Heart right ventricle (tissue), 16 donors: ENCODE measurements at places on chromosomes 2 and 18. TPM values are rescaled to one million over a fixed set of nuclear protein-coding genes. Genes with fewer than 3 reads are reported as not detected.

GRCh38 chr18:78994531-78994930, 14.9 kb downstream of the SALL3 start:
- no peak for DNase-seq

DNA sequence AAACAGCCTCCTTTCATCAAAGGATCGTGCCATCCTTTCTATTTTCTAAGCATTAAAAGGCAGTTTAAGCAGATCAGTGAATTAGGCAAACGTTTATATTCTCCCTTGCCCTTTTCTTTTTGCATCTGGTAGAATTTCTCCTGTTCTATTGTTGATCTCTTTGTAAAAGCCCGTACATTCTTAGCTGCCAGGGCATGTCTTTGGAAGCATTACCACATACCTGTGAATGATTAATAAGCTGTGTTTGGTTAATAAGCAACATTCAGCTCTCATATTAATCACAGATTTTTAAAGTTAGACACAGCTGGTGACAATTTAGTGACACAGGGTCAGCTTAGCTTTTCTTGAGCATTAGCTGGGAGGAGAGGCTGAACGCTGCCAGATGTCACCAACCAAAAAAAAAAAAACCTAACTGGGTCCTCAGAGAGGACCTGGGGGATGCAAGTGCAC, 33.8 kb upstream of the CYP1B1 start:
- DNase-seq, result no peak

DNA sequence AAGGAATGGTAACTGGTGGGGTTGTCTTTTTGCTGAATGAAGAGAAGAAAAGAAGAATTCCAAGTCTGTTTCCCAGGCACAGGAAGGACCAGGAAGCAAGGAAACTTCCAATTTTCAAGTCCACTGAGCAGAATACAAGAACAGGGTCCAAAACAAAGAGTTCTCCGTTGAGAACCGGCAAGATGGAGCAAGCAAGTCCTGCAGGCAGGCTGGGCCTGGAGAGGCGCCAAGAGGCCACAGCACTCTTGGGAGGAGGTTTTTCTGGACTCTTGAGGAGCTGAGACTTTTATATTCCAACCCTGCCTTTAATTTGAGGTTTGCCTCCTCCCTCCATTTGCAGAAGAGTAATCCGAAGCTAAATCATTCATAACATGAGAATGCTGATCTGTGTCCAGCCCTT, 224.5 kb downstream of the IKZF2 start:
- peak; percentile 18 for DNase-seq

DNA sequence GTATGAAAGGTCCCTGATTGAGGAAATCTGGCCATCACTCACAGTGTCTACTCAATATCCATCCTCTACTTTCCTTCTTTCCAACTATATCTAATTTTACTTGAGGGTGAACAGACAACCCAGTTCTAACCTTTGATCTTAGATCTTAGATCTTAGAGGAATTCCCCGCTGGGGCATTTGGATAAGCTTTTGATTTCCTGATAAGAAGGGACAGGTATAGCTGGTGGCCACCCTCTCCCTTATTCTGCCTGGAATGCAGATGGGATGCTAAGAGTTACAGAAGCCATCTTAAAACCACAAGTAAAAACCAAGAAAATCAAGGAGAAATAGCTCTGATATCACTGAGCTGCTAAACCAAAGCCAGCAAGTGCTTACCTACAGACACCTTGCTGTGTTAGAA, 77.2 kb upstream of the ACSL3 start:
- DNase-seq, result no peak

DNA sequence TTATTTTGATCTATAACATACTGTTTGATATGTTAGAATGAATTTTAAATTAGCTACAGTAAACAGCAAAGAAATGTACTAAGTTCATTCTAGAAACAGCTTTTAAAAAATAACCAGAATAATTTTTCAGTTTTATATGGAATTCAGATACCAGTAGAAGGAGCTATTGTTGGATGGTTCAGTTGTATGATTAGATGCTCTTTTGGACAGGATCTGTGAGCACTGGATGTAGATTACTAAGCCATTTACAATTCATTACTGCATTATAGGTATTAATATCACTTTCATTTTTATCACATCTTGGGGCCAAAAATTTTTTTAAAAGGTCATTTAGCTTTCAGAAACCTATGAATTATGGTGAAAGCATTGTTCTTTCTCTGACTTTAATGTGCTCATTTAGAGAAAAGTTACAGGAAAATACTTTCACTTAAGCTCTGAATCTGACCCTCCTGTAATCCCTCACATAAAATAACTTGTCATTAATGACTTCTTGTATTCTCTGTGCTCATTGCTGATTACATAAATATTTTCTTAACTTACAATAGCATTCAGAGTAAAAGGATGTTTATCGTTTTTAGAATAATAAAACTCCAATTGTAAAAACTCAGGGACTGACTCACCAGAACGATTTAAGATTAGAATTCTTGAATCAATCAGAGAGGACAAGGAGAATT, 750.2 kb downstream of the SLC4A3 start:
- DNase-seq, result no peak

Gene LOXHD1
- 1.5 TPM for total RNA-seq

Gene FBXO41
- 1.6 TPM for total RNA-seq

Gene GNAL
- total RNA-seq, result 1.4 TPM

Gene TWIST2
- total RNA-seq, result 3.2 TPM
